ENCODE measurements at places on chromosomes 5 and 9.

DNA sequence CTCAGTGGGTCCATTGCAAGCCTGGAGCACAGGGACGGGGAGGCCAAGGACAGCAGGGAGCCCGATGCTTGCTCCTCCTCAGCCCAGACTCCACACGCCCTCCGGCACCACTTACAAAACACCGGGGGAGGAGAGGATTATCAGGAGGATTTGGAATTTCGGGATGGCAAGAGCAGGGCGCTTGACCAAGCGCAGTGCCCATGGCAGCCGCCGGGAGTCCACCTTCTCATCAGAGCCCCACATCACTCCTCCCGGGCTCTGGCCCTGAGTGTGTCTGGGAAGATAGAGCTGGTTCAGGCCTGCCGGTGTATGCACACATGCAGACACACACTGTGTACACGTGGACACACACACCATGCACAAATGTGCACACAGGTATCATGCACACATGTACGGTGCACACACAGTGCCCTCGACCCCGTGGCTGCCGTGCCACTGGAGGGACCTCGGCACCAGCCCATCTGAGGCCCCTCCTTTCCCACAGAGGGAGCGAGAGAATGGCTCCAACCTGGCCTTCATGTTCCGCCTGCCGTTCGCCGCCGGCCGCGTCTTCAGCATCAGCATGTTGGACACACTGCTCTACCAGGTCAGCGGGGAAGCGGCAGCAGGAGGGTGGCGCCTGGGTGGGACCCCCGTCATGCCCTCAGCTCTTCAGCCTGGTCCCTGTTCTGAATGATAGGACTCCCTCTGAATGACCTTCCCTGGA lies 81.7 kb downstream of the KCNT1 start:
- no peak for DNase-seq

- DNase-seq, result no peak
Observed at GRCh38 chr5:497871-498509, 26.3 kb downstream of the SLC9A3 start.

DNA sequence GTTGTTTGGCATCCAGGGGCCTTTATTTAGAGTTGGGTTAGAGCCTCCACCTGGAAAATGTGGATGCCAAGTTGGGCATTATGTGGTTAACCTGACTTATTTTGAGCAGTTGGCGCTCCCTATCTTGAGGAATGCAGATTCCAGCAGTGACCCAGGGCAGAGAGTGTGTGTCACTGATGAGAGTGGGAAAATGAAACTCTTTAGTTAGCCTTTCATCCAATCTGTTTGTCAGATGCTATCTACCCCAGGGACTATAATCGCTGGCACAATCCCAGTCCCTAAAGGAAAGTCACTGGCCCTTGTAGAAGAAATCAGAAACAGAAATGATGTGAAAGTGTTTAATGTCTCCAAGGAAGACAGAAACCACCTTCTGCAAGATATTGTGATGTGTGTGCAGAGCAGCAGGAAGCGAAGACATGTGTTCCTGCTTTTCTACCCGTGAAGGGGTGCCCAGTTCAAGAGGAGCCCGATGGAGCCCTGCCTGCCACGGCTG lies 10.2 kb upstream of the STING1 start:
- DNase-seq, result no peak

- no peak for DNase-seq
Observed at GRCh38 chr5:176366232-176366894, 1.1 kb downstream of the ARL10 start.

- no peak for DNase-seq
Observed at GRCh38 chr5:149410071-149410470, 31.0 kb upstream of the IL17B start.

GRCh38 chr9:12920437-12920836 lies 145.6 kb downstream of the LURAP1L start:
- no peak for DNase-seq

GRCh38 chr5:53604309-53604708 lies 43.9 kb downstream of the NDUFS4 start:
- no peak for DNase-seq

DNA sequence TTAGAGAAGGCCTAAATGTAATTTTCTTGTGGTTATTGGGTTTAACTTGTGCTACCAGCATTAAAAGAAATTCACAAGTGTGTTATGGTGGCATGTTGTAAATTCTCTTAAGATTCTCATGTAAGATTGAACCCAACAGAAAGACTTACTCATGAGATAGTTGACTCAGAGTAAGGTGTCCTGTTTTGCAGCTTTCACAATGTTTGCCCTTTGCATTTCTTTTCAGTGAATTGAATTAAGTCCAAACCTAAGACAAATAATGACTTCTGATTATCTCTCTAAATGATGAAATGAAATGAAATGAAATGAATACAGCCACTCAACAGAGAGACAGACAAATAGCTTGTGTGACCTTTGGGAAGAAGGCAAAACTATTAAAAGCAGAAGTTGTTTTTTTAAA lies 1696.9 kb upstream of the WWC1 start:
- DNase-seq, result no peak

GRCh38 chr5:126811515-126812198 lies 34.7 kb downstream of the LMNB1 start:
- no peak for DNase-seq

GRCh38 chr5:121863753-121864285 lies 12.1 kb downstream of the FTMT start:
- DNase-seq, result no peak

DNA sequence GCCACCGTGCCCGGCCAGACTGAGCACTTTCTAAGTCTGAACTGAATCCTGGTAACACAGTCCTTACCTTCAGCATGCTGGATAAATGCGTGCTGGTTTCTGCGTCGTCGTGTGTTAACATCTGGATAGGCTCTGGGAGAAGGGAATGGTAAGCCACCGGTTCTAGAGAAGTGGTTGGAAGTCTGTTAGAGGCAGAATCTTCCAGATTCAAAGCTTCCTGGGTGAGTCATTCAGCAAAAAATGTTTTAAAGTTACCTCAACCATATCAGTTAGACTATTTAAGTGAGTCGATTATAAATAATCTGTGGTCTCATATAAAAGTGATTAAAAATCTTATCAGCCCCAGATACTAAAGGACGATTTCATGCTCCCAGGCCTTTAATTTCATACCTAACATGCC lies 256.5 kb upstream of the NFIL3 start:
- no peak for DNase-seq

DNA sequence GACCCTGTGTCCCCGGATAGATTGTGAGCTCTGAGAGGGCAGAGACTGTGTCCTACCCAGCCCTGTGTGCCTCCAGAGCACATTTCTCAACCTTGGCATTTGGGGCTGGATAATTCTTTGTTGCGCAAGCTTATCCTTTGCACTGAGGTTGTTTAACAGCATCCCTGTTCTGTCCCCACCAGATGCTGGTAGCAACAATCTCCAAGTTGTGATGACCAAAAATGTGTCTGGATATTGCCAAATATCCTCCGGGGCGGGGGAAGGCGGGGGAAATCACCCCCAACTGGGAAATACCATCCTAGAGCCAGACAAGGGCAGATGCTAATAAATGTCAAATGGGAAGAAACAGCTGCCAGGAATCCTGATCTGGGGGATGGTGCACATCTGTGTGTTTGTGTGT lies 24.0 kb upstream of the TNIP1 start:
- DNase-seq, result no peak

DNA sequence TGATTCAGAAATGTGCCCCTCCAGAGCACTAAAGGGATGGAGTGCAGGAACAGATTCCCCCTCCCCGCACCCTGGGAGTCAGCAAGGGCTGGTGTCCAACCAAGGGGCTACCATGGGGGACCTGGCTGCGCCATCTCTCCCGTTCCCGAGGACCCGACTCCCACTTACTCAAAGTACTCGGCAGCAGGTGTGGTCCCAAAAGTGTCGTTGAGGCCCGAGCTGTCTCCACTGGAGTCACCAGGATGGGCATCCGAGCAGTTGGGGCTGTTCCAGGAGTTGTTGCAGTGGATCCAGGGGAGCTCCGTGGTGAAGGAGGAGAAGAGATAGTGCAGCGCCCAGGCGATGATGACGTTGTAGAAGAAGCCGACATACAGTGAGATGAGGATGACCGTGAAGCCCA lies 12.9 kb downstream of the SLC6A3 start:
- no peak for DNase-seq

DNA sequence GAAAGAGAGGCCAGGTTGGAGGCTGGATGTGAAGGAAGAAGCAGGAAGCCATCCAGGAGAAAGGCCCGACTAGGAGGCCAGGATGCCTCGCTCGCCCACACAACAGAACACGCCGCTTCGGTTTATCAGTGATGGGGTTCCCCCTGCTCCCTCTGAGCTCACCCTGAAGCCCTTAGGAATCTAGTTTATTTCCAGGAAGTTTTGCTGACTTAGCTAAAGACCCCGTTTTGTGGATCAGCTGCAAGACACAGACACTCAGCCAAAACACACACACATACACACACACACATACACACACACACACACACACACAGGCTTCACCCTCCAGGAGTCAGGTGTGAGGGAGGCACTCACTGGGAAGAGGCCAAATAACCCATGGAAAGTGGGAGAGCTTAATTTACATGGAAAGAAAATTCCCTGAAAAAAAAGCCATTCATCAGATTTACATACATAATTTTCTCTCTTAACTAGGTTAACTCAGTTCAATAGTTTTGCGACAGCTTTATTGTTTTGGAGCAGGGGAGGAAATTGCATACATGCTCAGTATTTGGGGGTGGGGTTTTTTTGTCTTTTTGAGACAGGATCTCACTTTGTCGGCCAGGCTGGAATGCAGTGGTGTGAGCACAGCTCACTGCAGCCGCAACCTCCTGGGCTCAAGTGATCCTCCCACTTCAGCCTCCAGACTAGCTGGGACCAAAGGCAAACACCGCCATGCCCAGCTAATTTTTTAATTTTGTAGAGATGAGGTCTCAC lies 92.7 kb upstream of the HAND1 start:
- DNase-seq, result no peak

GRCh38 chr5:30523061-30523460 lies 670.4 kb upstream of the CDH6 start:
- no peak for DNase-seq

GRCh38 chr9:91130796-91131318 lies 230.9 kb downstream of the AUH start:
- DNase-seq, result no peak

- DNase-seq, result no peak
Observed at GRCh38 chr5:43101491-43101890, 19.2 kb upstream of the ZNF131 start.

DNA sequence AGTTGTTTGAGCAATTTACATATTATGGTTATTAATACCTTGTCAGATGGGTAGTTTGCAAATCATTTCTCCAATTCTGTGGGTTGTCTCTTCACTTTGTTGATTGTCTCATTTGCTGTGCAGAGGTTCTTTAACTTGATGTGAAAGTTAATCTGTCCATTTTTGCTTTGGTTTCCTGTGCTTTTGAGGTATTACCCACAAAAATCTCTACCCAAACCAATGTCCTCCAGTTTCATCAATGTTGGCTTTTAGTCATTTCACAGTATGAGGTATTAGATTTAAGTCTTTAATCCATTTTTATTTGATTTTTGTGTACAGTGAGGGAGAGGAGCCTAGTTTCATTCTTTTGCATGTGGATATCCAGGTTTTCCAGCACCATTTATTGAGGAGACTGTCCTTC lies 82.4 kb downstream of the MRPS30 start:
- DNase-seq, result no peak

- no peak for DNase-seq
Observed at GRCh38 chr5:126462239-126463014, 39.2 kb downstream of the GRAMD2B start.

DNA sequence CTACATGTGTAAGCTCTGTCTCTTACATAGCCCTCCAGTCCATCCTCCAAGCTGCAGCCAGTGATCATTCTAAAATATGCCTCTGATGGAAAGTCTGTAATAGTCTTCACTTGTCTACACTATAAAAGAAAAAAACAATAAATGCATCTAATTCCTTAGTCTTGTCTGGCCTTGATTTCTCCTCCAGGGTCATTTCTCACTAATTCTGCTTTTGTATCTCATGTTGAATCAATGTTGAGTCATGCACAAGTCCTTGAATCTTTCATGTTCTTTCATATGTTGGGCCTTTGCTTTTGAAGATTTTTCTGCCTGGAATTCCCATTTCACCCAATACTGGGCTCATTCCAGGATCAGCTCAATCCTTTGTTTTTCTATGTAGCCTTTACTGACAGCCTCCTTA lies 121.1 kb upstream of the TRIM32 start:
- DNase-seq, result no peak

DNA sequence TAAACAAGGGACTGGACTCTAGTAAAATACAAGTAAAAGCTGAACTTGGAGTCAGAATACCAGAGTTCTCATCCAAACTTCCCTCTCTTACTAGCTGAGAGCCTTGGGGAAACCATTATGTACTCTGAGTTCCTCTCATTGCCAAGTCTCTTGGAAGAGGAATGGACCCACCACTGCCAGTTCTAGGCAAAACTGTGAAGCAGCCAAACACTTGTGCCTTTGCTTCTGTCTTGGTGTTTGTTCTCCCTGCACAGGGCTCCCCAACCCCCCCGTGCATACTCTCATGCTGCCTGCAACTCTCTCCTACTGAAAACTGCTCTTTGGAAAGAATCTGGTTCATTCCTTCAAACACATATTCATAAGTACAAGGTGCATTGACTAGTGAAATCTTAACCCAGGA lies 102.6 kb downstream of the PDZD2 start:
- no peak for DNase-seq

GRCh38 chr9:2377117-2377516 lies 244.5 kb upstream of the VLDLR start:
- no peak for DNase-seq

Measured in stimulated activated CD4-positive, alpha-beta T cell treated with anti-CD3 and anti-CD28 coated beads, Interleukin-1b, Interleukin-23, amount 100 ng/mL, for 1 hour (primary cell).